ENCODE measurements at places on chromosomes 7 and 10.

GRCh38 chr10:49752584-49752983 is 9.5 kb downstream of the OGDHL start:
- no peak for DNase-seq

- no peak for DNase-seq
Observed at GRCh38 chr10:4688601-4689000, 137.4 kb upstream of the AKR1E2 start.

DNA sequence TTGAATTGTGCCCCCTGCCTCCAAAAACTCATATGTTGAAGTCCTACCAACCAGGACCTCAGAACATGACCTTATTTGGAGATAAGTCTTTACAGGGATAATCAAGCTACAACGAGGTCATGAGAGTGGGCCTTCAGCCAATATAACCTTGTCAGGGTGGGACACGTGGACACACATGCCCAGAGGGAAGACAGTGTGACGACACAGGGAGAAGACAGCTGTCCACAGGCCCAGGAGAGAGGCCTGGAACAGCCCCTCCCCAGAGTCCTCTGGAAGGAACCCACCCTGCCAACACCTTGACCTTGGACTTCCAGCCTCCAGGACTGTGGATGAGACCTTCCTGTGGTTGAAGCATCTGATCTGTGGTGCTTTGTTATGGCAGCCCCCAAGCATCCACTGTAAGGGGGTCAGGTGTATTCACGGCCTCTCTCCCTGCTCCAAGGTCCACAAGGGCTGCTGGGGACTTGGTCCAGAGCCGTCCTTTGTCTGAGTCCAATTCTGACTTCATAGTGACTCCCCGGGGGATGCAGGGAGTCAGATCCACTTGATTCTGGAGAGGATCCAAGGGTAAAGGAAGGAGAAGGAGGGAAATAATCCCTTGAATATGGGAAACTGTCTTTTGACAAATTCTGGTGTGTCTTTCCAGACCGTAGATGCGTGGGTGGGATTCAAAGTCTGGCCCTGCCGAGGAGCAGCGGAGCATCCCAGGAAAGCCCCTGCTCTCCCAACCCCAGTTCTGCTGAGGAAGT is 7.0 kb downstream of the CALML3 start:
- DNase-seq: no peak

DNA sequence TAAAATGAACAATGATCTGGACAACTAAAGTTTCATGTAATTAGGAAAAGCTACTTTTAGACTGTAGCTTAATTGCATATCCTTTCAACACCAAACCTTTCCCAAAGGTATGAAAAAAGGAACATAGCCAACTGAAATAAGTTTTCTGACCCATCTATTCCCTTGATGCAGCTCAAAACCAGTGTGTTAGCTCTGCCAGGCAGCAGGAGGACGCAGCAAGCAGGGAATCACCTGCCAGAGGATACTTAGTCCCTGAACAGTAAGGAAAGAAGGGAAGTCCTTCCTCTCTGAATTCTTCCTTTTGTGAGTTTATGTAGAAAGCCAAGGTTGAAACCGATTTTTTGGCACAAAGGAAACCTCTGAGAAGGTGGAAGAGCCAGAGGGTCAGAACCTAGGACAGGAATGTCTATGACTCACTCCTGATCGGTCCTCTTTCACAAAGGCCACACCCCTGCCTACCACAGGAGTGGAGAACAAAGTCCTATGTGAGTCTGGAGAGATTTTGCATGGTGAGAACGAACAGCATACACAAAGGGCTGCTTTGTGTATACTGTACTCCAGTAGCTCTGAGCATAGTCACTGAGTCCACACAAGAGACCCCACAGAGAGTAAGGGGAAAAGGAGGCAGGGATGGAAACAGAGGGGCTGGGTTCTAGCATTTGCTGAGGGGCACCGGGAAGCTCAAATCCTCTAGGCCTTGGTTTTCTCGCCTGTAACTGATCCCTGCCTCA is 68.8 kb upstream of the GSDME start:
- no peak for DNase-seq

DNA sequence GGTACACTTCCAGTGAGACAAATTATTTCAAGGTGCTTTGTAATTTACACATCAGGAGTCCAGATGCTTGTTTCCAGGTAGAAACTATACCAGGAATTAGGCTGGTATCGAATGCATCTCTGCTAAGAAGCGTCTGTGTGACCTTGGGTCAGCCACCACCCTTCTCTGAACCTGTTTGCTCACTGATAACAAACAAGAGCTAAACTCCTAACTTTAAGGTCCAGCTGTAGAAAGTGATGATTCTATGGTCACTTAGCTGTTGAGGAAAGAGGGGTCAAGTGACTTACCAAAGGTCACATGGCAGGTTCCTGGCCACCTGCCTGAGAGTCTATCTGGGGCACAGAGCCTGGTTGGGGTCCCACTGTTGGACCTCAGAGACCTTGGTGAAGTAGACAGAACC is 95.4 kb downstream of the HIF1AN start:
- no peak for DNase-seq

DNA sequence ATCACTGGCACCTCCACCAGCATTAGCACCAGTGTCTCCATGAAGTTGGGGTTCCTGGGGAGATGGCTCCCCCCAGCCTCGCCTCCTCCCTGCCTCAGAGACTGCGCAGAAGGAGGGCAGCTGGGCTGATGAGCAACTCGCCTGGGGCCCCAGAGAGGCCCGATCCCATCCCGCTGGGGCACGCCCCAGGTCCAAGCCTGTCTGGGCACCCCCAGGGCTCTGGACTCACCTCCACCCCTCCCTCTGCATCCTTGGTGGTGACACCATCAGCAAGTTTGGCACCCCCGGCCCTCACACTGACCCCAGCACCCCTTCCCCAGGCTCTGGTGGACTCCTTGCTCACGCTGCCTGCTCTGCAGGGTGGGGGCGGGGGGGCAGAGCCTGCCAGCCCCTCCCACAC is 89.5 kb downstream of the LHPP start:
- no peak for DNase-seq

DNA sequence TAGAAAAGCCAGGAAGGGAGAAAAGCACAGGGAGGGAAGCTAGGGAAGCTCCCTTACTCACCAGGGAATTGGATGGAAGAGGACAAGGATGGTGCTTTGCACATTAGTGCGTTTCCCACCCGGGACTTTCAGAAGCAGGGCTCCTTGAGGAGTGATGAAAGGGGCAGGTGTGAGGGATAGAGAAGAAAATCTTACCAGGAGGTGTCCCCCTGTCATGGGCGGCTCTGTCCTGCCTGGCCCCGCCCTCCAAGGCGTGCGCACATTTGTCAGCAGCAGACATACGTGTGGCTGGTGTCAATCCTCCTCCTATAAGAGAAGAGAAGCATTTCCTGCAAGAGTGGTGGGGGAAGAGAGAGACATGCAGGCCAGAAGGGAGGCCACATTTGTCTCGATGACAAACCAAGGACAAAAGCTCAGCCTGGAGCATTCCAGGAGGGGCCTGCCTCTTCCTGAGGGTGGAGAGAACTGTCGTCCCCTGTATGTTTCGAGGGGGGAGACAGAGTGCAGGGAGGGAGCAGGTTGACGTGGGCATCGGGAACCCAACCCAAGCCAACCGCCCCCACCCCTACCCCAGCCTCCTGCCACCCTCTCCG is 47.4 kb upstream of the COMTD1 start:
- no peak for DNase-seq

DNA sequence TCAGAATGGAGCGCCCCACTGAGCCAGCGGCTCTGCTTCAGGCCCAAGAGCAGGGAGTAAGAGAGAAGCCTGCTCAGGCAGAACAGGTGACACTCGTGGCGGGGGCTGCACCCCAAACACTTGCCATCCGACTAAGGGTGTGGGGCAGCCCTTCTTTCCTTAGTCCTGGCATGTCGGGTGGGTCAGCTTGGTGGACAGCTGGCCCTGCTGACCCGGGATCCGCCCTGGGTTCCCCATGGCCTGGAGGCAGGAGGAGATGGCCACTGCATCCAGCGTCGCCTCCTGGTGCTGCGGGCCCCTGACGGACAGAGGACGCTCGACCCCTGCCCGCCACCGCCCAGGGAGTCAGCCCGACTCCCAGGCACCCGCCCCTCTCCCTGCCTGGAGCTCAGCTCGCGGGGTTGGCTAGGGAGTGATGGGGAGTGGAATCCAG is 1.2 kb upstream of the PAOX start:
- no peak for DNase-seq

GRCh38 chr10:46235705-46236545 is 50.9 kb upstream of the ANTXRL start:
- no peak for DNase-seq

DNA sequence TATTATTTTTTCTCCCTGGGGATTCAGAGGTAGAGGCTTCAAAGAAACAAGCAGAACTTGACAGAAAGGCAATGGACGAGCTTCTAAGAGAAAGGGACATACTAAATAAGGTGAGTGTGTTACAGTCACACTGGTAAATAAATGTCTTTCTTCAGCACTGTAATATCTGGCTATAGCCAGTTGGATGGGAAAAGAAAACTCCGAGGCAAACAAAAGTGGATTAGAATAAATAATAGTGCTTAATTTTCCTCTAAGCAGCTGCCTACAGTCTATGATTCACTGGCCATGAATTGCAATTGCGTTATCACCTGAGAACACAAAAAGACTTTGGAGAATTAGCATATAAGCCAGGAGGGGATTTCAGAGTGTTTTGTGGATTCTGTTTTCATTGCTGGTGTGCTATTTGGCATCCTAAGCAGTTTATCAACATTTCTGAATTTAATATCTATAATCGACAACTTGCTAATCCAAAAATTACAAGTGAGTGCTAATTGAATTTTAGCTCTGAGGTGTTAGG is 23.2 kb downstream of the CFAP58 start:
- DNase-seq: no peak

DNA sequence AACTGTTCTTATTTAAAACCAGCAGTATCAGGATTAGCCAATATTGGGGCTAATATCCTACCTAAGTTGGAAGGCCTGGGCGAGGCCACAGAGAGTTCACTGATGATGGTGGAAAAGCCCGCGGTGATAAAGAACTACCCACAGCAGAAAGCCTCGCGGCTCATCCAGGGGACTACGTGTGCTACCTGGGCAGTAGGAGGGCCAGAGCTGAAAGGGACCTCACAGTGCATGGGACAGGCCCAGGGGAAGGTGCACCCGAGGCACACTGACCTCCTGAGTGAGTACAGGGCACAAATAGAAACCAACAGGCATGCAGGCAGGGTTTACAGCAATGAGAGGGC is 1.4 kb downstream of the WDR86 start:
- DNase-seq: no peak

GRCh38 chr7:69864822-69865221 is 266.5 kb downstream of the AUTS2 start:
- no peak for DNase-seq

GRCh38 chr10:121566755-121567154 is 31.5 kb downstream of the FGFR2 start:
- DNase-seq: no peak

- no peak for DNase-seq
Observed at GRCh38 chr7:94547126-94547525, 37.5 kb downstream of the CASD1 start.

GRCh38 chr10:30829901-30830300 is 200.3 kb upstream of the LYZL2 start:
- DNase-seq: no peak
